ENCODE measurements at places on chromosomes 7 and 10.

DNA sequence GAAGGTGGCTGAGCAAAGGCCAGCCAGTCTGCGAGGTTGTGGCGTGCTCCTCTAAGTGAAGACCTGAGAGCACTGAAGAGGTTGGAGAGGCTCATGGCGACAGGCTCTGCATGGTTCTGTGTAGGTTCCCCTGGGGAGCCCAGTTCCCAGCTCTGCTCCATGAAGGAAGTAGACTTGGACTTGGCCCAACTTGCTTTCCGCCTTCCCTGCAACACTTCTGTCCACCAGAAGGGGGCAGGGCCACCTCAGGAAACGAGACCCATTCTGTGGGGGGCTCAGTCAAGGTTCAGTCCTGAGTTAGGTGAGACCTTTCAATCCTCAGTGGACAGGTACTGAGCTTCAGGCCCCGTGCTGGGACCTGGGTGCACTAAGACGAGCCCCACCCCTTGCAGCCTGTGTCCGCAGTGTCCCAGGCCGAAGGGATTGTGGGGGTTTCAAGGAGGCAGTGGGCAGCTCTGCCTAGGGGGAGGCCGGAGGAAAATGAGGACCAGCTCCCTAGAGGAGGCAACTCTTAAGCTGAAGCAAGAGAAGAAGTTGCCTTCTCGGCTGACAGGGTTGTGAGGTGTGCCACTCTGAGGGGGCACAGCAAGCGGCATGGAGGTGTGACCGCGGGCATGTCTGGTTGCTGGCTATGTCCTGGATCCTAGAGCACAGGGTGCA is 15.0 kb upstream of the PCBD1 start:
- DNase-seq: peak; percentile 26

DNA sequence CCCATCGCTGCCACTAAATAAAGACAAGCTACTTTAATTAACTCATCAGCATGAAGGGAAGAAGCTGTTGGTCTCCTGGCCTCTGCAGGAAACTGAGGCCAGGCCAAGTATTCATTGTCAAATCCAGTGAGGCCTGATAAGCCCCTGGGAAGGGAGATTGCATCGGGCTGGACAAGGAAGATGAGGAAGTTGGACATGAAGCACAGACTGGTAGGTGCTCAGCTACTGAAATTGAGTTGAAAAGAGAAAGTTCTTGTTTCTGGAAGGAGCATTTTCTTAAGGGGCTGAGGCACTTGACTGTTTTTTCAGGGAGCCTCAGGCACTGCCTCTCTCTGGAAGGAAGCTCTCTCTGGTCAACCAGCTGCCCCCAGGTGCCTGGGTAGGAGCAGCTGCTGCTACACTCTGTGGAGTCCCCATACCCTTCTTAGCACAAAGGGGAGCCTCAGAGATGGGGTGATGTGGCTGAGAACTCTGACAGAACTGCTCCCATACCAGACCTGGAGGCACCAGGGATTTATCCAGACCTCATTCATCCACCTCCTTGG is 90.3 kb upstream of the IKZF1 start:
- no peak for DNase-seq

DNA sequence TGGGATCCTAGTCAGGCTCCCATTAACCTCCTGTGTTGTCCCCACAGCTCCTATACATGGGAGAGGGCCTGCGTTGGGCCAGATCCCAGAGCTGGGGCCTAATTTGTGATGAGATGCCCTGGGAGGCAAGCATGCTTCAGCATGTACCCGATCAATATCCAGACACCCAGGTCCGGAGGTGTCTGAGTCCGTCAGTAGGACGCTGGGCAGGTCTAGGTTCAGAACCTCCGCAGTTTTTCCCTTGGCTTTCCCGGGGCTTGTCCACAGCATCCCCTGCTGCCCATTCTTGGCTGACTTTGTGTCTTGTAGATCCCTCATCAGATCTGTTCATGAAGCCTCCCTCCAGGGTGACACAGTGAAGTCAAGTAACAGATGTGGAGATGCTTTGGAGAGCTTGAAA is 32.7 kb upstream of the RBAK start:
- no peak for DNase-seq

DNA sequence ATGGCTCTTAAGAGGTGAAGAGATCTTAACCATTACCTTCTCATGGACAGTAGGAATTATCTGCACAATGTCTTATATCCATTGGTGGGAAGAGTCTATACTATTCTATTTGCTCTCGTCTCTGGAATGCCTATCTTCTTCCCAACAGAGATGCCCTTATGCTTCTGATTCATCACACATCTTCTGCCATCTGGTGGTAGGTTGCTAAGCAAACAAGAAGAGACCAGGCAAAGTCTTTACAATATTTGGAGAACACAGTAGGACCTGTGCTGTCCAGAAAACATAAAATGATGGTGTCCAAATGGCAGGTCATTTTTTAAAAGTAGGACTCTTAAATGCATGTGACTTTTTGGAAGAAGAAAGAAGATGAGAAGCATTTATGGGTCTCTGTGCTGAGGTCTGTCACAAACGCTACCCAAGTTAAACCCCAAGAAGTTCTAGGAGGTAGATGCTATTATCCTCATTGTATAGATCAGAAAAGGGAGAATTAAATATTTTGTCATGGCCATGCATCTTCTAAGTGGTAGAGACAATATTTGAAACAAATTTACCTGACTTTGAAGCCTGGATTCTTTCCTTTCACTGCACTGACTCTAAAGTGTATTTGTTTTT is 67.8 kb upstream of the NXPH1 start:
- peak; percentile 10 for DNase-seq

DNA sequence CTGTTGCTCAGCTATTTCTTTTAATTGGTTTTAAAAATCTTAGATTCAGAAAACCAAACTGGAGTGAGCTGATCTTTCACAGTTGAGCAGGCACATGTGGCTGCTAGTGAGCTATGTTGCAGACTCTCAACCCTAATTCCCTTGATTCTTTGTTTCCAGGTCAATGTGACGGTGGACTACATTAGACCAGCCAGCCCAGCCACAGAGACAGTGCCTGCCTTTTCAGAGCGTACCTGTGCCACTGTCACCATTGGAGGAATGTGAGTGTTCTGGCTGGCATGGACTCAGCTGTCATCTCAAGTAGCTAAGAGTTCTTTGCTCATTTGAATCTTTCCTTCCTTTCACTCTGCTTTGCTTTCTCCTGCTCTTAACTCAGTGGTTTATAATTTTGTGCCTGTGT is 187.1 kb downstream of the LRRC4 start:
- DNase-seq: peak; percentile 54

DNA sequence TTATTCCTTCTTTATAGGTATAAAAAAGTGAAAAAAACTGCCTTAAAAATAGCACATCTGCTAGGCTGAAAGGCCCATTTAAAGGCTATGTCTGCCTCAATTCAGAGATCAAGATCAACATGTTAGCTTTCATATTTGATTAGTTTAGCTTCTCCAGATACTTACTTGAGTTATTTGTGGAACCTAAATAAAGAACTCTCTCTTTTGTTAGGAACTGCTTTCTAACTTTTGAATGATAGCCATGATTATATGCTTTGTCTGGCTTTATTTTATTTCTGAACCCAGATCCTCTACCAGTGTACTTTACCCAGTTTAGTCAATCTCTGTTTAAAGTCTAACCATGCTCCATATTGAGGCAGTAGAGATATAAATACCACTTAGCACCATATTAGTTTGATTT is 515.5 kb upstream of the SEMA3D start:
- DNase-seq: no peak

- no peak for DNase-seq
Measured at GRCh38 chr10:36450380-36450779, 675.0 kb upstream of the ANKRD30A start.

DNA sequence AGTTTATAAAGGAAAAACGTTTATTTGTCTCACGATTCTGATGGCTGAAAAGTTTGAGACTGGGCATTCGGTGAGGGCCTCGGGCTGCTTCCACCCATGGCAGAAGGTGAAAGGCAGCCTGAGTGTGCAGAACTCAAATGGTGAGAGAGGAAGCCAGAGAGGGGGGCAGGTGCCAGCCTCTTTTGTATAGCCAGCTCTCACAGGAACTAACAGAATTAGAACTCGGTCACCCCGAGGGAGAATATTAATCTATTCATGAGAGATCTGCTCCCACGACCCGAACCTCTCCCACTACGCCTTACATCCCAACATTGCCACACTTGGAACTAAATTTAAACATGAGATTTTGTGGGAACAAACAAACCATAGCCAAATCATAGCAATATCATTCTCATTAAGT is 112.6 kb downstream of the ZPBP start:
- DNase-seq: no peak

GRCh38 chr7:151374139-151374538 is 32.5 kb downstream of the NUB1 start:
- no peak for DNase-seq

DNA sequence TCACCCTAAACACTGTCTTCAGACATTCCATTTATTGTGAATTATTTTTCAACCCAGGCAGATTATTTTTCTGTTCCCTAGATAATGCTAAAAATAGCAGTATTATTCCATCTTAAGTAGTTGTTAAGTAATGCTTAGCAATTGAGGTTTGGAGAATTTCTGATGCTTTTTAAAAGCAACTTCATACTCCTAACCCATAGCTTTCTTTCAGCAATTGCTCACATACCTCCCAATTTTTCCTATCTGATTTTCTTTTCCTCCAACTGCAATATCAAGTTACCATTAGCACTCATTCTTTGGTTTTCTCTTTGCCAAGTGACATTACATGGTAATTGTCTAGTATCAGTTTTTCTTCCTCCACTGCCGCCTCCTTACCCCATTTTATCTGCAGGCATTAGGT is 104.7 kb downstream of the GPR85 start:
- no peak for DNase-seq

DNA sequence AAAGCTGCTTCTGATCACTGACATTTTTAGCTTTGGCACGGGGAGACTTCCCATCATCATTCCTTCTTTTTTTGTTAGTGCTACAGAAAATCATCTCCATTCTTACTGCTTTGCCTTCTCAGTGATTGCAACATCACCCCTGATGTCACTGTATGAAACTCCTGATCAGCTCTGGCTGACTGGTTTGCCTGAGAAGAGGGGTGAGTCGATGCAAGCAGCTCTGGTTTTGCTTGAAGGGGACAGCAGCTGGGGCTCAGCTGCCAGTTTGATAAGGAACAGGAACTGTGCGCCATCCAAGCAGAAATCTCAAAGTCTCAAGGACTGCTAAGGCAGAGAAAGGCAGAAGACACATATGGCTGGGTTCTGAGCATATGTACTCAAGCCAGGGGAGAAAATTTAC is 808.5 kb upstream of the CELF2 start:
- no peak for DNase-seq

GRCh38 chr7:25753837-25754236 is 398.2 kb upstream of the NFE2L3 start:
- DNase-seq: no peak

DNA sequence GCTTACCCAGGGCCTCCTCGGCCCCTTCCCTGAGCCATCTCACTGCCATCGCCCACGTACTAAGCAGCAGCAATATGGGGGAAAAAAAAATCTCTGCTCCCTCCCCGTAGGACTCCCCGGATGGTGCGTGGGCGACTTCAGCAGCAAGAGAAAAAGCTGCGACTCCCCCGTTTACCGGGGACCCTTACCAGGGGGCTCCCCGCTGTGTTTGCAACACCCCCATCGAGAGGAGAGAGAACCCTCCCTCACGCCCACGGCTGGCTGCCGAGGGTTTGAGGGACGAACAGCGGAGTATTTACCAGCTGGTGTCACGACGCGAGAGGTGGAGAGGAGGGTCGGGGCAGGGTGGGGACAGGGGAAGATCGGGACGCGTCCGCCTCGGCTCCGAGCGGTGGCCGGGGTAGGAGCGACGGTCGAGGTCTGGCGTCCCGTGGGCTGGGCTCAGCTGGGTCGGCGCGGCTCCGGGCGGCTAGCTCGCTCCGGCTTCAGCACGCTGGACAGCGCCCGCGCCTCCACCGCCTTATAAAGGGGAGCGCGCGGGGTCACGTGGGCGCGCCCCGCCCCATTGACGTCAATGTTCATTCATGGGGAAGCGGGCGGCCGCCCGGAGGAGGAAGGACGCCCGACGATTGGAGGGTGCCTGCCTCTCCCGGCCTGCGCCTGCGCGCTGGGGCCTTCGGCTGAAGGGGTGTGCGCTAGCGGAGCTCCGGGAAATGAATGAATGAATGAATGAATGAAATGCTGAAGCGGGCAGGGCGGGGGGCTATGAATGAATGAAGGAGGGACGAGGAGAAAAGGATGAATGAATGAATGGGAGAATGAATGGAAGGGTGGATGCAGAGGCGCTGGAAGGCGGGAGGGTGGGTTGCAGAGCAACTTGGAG is at the start of gene VGF:
Gene VGF (minus strand): TSS at position 495 of the 883 bp plus-strand sequence. CDS start 726 bp downstream, outside the sequence.
- peak; percentile 91 for DNase-seq

DNA sequence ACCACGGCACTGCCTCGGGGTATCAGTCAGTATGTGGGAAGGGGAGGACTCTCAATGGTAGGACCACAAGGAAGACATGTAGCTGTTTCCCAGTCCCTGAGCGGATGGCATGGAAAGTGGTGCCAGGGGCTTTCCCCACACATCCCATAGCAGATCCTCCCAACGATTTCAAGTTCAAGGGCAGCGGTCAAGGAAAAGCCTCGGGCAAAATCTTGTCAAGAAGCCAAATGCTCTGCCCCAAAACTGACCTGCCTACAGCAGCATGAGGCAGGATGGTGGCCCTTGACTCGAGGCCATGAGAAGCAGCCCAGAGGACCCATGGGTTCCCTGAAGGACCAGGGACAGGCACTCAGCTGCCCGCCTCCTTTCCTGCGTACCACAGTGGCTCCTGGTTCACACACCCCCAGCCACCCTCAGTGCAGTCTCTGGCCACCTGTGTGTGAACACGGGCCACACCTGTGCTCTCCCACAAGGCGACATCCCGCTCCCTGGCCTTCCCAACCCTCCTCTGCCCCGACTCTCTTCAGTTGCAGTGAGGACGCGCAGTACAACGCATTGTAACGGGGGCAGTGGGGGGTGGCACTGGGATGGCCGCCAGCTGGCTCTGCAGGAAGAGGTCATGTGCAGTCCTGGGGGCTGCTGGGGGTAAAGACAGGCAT is 43.6 kb downstream of the CTBP2 start:
- DNase-seq: no peak

GRCh38 chr7:101820703-101821102 is 3.3 kb downstream of the CUX1 start:
- no peak for DNase-seq

DNA sequence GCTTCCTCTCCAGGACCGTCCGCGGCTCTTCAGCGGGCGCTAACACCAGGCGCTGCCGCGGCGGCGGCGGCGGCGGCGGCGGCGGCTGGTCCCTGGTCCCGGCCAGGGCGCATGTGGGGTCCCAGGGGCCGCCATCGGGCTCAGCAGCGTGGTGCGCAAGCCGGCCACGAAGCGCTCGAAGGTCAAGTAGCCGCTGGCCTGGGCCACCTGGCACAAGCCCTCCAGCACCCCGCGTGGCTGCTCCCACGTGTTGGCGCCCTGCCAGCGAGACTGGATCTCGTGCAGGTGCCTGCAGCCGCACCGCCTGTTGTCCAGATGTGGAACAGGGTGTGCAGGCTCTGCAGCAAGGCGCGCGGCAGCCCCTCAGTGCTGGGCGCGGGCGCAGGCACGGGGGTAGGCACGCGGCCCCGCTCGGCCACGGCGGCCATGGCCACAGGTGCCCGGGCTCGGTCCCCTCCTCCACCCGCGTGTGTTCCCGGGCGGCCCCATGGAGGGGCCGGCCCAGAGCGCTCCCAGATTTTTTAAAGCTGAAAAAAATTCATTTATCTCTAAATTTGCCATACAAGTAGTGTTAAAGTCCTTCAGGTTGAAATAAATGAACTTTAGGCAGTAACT is 884.2 kb upstream of the ZNF722 start:
- DNase-seq: no peak
